ENCODE measurements at places on chromosomes 3 and 15.

DNA sequence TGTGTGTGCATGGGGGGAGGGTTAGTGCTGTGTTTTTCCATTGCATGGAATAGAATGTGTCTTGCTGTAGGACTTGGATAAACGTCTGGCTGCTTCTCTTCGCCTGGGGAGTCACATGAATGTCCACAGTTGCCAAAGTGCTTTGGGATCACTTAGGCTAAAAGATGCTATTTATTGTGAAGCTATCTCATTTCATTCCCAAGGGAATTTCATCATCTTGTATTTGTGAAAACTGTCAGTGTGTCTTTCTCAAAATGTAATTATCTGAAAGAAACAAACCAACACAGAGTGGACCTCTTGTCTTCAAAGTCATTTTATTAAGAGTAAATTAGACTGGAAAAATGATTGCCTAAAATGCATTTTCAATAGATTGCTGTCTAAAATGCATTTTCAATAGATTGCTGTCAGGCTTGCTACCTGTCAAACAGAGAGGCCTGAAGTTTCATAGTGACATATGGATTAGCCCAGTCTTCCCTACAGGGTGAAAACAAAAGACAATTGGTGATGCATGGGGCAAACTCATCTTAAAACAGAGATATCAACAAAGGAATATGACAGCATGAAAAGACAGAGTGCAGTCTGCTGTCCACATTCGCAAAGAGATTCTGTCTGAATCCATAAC lies 117.1 kb upstream of the GOLIM4 start:
- DNase-seq = no peak

- DNase-seq = no peak
Measured at GRCh38 chr15:82554351-82554750, 14.1 kb upstream of the RPS17 start.

DNA sequence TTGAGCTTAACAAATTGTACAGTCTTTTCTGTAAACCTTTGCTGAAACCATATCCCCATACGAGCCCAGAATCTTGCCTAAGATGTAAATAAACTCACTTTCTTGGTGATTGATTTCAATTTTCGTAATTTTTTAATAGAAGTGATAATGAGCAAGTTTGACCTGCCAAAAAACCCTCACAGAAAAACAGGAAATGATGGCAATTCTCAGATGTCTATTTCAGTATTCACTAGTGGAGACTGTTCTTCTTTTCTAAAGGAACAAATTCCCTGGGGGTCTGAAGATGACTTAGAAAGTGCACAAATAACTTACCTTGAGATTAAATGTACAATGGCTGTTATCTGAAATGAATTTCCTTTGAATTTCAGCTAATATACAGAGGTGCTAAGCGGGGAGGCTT lies 116.5 kb upstream of the CMC1 start:
- no peak for DNase-seq

GRCh38 chr3:183357564-183358079 lies 70.8 kb downstream of the MCF2L2 start:
- DNase-seq = no peak

GRCh38 chr15:52936489-52936888 lies 146.4 kb upstream of the ONECUT1 start:
- DNase-seq = no peak

GRCh38 chr3:106135451-106136160 lies 266.8 kb upstream of the CBLB start:
- no peak for DNase-seq

All from GM12892 (cell line).